Activated naive CD4-positive, alpha-beta T cell (primary cell): ENCODE measurements at places on chromosomes 5 and 9.

DNA sequence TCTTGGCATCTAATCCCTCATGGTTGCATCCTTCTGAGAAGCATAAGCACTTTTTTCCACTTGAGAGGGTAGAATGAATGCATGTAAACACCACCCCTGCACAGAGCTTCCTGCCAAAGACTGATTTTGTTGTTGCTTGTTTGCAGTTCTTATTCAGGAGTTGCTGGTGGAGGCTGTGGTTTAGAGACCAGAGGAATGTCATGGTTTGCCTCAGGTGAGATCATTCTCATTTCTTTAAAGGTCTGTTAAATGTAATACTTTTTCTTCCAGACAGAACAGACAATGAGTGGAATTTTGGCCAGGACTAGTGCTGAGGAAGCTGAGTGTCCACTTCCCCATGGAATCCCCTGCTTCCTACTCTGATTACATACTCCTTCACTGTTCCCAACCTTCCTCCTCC, 3.2 kb upstream of the TNC start:
- no peak for DNase-seq

DNA sequence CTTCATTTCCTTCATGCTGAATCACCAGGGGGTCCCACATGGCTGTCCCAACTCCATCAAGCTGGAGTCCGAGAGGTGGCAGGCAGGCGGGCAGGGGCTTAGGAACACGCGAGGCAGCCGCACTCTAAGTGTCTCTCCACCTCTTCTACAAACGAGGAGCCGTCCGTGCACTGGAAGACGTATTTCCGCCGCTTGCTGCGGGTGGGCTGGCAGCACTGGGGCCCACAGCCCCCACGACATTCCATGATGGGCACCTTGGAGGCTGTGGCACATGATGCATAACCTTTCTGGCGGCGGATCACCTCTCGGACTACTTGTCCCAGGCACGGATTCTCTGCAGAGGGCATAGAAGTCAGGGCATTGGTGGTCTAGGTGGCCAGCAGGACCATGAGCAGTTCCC, 87.2 kb upstream of the PANK3 start:
- DNase-seq: no peak

DNA sequence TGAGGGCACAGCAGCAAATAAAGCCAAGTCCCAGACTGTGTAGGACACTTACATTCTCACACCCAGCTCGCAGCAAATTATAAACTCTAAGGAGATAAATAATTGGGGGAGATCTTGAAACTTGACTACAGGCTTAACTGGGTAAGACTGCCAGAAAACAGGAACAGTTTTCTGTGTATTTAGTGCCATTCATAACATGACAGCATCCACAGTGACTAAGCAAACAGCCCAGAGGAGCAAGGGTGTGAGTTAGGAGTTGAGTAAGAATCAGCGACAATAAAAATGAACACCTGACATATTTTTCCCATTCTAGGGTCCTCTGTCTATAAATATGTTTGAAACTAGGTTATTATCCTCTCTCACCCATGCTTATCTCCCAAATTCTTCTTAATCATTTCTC, 370.9 kb upstream of the WWC1 start:
- no peak for DNase-seq

- no peak for DNase-seq
Observed at GRCh38 chr5:139158791-139159190, 39.4 kb downstream of the SIL1 start.

- DNase-seq: no peak
Observed at GRCh38 chr5:24767086-24767485, 122.3 kb upstream of the CDH10 start.

DNA sequence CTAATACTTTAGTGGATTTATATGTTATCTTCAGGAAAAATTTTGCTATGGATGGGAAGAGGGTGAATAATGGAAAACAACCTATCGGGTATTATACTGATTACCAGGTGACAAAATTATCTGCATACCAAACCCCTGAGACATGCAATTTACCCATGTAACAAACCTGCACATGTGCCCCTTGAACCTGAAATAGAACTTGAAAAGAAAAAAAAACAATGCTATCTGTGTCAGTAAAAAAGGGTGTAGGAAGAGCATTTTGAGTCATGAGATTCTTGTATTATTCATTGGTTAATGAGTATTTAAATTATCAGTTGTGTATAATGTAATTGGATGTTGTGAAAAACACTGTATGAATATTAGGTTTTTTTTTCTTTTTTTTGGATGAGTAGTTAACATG, 75.4 kb downstream of the PRR16 start:
- no peak for DNase-seq

DNA sequence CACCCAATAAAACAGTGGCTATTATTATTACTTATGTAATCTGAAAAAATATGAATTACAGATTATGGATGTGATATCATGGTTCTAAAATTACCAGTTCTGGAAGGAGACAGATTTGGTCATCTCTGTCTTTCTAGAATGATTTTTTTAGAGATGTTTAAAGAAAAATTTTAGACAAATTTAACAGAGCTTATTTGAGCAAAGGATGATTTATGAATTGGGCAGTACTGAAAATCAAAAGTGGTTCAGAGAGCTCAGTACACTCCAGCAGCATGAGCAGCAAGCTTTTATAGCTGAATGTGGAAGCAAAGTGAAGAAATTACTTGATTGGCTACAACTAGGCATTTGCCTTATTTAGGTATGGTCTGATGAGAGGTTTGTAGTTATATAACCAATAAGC, 11.0 kb downstream of the CAST start:
- no peak for DNase-seq

- DNase-seq: no peak
Observed at GRCh38 chr9:132998831-132999635, 20.5 kb downstream of the GFI1B start.

GRCh38 chr5:146745931-146746577, 132.5 kb downstream of the PPP2R2B start:
- DNase-seq: no peak

DNA sequence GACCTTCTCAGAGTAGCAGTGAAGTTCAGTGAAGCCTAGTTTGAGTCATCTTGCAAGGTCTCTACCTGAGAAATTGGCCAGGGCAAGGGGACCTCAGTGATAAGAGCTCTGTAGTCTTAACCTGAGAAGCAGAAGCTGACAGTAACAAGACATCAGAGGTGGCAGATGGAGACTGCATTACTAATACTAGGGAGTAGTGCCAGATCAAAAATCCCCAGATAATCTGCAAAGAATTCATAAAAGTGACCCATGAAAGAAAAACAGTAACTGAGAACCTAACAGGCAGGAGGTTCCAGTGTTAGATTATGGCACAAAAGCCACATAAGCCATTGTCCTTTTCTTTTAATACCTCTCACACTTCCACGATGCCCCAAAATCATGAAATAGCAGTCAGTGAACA, 175.5 kb downstream of the MUSK start:
- no peak for DNase-seq

- no peak for DNase-seq
Observed at GRCh38 chr9:91066042-91066415, 264.4 kb downstream of the SYK start.
